ENCODE measurements at places on chromosomes 16 and 17.

DNA sequence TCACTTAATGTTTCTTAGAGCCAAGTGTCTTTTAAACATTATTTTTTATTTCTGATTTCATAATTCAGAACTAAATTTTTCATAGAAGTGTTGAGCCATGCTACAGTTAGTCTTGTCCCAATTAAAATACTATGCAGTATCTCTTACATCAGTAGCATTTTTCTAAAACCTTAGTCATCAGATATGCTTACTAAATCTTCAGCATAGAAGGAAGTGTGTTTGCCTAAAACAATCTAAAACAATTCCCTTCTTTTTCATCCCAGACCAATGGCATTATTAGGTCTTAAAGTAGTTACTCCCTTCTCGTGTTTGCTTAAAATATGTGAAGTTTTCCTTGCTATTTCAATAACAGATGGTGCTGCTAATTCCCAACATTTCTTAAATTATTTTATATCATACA, 13.6 kb upstream of the BCAS3 start:
- DNase-seq: no peak

DNA sequence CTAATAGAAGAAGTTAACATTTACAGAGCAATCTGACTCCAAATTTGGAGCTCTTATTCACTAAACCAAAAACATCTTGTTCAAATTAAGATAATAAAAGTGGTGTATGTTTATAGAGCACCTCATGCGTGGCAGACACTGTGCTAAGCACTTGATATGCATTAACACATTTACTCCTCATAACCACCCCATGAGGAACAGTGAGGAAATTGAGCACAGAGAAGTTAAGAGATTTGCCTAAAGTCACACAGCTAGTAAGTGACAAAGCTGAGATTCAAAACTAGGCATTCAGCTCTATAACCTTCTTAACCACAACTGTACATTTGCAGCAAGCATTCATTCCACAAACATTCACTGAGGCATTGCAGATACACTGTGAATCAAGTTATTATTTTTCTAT, 94.0 kb downstream of the VAT1L start:
- DNase-seq: no peak

GRCh38 chr17:78645421-78646295, 68.5 kb upstream of the DNAH17 start:
- no peak for DNase-seq

GRCh38 chr17:72968798-72969197, 123.7 kb downstream of the SLC39A11 start:
- no peak for DNase-seq

DNA sequence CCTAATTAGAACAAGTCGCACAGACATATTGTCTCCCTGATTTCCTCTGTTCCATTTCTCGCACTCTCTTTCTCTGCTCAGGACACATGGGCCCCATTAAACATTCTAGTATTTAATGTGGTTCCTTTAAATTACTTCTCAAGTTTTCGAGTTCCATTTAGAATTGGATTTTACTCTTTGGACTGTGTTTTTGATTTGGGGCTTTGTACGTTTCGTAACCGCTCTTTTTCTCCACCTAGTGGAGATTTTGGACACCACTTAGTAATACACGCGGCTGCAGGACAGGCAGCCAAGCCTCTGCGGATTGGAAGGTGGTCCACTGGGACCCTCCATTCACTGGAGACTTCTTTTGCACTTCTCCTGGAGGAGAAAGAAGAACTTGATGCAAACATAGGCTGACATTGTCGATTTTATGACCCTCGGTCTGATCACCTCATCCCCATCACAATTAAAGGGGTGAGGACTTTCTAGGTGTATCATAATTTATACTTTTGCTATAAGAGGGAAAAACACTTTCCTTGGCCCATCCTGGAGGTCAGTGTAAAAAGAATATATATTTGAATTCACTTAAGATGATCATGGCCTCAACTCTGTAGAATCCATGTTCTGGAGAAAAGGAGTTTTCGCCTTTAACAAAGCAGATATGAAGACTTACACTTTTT, 85.7 kb downstream of the NOG start:
- DNase-seq: no peak

DNA sequence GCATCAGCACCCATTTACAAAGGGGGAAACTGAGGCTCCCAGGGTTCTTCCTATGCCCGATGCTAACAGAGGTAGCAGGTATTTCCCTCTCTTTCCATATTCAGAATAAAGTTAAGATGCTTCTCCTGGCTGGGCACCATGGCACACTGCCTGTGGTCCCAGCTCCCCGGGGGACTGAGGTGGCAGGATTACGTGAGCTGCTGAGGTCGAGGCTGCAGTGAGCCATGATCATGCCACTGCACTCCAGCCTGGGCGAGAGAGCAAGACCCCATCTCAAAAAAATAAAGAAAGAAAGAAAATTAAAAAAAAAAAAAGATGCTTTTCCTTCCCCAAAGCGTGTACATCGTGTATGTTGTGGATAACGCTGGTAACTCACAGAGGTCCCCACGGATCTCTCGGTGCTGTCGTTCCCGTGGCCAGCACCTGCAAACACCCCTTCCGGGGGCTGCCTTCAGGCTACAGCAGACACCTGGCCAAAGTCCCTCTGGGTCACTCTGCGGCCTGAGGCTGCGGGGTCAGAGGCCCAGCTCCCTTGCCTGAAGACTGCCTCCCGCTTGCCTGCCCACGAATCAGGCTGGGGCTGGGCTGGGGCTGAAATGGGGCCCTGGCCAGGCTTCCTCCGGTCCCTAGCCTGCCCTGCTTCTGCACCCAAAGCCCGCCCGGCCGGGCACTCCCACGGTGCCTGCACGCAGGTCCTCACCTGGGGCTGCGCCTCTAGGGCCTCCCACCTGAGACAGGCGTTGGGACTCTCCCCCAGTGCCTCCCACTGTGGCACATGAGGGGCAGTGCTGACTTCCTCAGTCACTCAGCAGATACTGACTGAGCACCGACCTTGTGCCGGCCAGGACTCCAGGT, 63.1 kb downstream of the ZDHHC7 start:
- no peak for DNase-seq
